Suprapubic skin (tissue), 4 donors: ENCODE measurements at places on chromosomes 1 and 21.

DNA sequence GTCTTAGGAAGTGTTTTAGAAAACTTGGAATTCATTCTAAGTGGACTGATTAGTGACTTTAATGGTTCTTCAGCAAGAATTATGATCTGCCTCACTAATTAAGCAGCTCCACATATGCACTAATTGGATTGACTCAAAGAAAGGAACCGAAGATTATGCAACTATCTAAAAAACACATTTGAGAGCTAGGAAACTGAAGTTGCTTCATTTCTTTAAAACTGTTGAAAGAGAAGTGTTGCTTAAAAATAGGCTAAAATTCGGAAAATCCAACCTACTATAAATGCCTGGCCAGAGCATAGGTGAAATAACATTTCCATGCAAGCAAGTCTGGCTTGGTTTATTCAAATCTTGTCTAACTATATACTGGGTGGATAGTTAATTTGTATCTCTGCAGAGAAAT is 502.9 kb upstream of the ZRANB2 start:
- no peak for DNase-seq

- DNase-seq: no peak
These were observed 209.9 kb upstream of the CSF3R start for GRCh38 chr1:36692465-36693160.

DNA sequence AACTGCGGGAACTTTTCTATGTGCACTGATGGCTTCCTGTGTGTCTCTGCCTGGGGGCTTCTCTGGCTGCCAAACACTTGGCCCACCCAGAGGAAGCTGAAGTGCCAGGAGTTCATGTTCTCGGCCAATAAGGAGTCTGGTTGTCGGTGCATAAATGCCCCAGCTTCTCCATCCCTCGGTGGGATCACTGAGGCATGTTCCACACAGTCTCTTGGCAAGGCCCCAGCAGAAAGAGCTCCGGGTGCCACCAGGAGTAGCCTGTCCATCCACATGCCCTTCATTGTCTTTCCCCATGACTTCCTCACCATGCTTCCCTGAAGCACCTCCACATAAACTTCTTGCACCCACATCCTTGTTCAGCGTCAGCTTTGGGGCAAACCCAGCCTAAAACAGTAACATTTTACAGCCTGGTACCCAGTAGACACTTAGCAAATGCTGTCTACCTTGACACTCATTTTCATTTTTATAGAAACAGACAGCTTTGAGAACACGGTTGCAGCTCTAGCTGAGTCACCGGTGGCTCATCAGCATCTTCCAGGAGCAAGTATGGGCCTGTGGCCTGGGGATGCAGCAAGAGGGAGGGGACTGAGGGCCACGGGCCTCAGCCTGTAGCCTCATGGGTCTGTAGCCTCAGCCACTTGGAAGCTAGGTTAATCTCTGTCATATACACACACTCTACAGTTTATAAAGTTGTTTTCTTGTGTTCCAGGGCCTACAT is 14.8 kb upstream of the CDCP2 start:
- DNase-seq: no peak

DNA sequence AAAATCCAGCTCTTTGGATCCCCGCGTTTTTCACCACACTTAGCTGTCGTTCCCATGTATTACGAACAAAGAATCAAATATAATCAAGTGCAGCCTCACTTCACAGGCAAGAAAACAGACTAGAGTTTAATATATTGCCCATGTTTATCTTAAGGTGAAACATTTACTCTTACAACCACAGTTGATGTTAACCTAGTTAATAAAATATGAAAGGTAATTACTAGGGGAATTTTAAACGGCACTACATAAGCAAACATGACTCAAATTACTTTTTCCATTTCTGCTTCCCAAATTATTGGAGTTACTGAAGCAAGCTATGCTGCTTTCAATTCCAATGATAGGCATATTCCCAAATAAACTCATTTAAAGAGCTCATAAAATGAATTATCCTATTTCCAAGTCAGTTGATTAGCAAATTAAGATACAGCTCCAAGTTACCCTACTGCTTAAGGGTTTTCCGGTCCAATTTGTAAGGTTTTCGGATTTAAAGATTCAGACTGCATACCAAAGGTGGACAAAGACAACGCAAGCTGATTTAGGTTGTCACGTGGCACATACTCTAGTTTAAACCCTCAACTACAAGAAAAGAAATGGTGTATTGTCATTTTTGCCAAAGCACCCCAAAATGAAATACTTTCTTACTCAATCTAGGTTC is 5.9 kb downstream of the COX20 start:
- DNase-seq: no peak

DNA sequence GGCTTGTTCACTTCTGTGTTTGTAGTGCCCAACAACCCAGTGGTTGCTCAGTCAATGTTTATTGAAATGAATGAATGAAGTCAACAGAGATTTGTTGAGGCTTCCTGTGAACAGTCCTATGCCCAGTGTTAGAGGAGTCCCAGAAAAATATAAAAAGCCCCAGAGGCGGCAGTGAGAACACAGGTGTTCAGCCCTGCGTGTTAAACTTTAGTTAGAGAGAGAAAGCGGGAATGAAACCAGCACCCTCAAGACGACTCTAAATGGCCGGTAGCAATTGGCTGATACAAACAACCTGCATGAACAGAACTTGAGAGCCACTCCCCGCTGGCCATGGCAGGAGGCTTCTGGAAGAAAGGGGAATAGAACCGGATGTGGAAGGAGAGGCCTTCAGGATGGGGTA is 22.6 kb downstream of the TMEM51 start:
- no peak for DNase-seq

DNA sequence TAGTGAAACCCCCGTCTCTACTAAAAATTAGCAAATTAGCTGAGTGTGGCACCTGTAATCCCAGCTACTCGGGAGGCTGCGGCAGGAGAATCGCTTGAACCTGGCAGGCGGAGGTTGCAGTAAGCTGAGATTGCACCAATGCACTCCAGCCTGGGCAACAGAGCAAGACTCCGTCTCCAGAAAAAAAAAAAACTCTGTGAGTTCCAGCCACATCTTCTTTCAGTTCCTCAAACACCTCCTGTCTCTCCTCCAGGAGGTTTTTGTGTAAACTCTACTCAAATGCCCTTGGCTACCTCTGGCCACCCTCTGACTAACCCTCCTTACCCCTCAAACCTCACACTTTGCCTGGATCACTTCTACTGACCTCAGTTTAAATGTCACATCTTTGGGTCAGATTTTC is 38.1 kb downstream of the RCSD1 start:
- no peak for DNase-seq

DNA sequence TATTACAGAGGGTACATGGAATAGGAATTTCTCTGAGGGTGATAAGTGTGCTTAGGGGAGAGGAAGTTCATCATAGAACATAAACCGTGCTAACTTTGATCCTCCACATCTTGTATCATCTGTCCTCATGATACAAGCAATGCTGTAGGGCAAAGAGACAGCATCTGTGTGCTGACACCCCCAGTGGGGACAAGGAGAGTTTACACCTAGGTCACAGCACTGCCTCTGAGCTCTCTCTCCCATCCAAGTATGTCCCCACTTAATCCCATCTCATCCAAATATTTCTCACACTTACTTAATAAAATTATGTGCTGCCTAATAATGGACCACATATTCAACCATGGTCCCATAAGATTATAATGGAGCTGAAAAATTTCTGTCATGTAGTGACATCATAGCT is 4.3 kb upstream of the TEDDM1 start:
- no peak for DNase-seq

- DNase-seq: no peak
These were observed 1.6 kb upstream of the ENO1 start for GRCh38 chr1:8879922-8880676.

DNA sequence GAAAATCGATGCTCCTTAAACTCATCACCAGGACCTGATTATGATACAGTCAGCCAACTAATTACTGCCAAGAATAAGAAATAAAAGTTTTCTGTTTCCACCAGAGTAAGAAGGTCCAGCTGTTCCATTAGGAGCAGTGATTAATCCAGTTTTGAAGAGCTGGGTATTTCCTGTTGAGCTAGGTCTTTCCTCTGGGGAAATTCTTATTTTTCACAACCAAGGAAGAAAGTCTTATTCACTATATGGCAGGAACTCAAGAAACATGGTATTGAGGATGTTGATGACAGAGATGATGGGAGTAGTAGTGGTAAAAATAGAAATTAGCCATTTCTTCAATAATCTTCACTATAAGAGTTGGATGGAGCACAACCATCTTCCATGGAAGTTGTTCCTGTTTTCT is 374.6 kb upstream of the RUNX1 start:
- DNase-seq: no peak

DNA sequence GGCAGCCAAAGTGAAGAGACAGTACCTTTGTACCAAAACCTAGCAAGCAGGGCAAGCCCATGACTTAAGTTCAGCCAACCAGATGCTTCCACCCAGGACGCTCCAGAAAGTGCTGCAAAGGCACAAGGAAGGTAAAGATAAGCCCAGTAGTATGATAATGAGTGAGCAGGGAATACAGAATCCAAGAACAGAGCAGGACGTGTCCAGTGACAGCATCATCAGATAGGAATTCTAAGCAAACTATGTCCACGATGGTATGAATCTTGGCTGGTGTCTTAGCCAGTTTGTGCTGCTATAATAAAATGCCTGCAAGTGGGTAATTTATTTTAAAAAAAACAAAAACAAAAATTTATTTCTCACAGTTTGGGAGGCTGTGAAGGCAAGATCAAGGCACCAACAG is 13.6 kb downstream of the GJA4 start:
- no peak for DNase-seq

GRCh38 chr1:150268340-150268704 is 494 bp downstream of the APH1A start:
- DNase-seq: no peak

DNA sequence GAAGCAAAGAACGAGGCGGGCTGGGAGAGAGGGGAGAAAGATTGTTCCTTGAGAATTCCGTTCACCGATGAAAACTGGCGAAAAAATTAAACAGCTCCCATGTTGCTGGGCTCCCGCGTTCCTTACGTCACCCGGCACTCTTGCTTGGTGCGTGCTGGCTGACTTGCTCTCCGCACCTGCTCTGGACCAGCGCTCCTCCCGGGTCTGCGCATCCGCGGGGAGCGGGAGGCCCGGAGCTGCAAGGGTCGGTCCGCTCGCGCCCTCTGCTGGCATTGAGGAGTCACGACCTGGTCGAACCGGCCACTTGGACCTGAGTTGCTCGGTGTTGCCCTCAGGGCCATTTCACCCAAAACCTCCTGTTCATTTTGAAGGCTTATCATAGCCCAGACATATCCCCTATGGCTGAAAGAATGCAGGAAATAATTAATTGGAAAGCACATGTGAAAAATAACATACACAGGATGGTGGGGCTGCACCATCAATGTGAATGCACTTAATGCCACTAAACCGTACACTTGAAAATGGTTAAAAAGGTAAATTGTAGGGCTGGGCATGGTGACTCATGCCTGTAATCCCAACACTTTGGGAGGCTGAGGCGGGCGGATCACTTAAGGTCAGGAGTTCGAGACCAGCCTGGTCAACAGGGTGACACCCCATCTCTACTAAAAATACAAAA is 98.9 kb upstream of the BACE2 start:
- peak; percentile 80 for DNase-seq

DNA sequence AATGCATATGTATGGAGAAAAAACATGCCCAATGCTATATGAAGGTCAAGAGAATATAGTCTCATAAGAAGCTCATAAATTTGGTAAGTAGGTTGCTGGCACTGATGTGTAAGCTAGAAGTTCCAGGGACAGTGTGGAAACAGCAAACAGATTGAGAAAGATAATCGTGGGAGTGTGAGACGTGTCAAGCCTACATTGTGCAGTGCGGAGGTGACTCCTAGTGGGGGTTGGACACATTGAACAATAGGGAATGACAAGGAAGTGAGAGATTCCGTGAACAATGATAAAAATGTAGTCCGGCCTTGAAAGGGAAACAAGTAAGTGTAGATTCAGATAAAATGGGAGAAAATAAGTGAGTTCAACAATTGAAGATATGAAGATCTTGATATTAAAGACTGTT is 788.4 kb upstream of the PRMT6 start:
- DNase-seq: no peak

DNA sequence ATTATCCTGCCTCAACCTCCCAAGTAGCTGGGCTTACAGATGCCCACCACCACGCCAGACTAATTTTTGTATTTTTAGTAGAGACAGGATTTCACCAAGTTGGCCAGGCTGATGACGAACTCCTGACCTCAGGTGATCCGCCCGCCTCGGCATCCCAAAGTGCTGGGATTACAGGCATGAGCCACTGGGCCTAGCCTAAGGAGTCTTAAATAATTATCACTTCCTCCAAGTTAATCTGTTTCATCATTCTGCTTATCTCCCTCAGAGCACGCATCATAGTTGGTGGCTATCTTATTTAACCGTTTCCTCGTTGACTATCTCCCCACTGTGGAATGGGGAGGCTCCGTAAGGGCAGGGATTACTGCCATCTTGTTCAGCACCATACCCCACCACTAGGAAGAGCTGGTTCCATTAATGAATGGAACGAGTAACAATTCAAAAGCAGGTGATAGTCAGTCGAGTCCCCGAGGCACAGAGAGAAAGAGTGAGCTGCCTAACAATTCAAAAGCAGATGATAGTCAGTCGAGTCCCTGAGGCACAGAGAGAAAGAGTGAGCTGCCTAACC is 52.7 kb downstream of the GLUL start:
- no peak for DNase-seq

DNA sequence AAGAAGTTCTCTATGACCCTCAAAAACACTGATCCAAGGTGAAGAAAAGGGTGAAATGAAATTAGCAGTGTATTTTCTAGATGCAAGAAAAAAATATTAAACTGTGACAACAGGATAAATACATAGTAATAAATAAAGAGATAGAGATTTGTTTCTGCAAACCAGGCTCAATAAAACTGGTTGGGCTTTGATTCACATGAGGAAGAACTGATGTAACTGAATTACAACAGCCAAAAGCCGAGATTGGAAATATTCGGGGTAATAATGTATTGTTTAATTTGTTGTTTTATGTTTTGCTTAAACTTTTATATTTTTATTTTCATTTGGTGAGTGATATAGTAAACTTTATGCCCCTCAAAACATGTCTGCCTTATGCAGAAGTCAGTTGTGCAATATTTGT is 285.0 kb downstream of the BRINP3 start:
- no peak for DNase-seq

GRCh38 chr1:88204111-88204510 is 480.0 kb upstream of the PKN2 start:
- no peak for DNase-seq

DNA sequence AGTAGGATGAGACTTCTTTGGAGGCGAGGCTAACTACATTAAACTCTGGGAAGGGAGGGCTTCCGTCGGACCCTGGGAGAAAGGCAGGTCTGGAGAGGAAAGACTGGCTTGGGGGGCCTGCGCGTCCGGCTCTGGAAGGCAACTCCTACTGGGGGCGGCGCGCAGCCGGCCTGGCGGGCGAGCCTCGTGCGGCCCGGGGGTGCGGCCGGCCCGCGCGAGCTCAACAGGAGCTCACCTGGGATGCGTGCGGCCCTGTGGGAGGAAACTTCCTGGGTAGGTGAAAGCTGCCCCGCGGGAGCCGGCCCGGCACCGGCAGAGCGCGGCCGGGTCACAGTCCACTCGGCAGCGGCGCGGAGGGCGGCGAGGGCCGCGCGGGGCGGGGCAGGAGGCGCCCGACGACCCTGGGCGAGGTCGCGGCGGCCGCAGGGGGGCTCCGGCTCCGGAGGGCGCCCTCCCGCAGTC is 449 bp downstream of the EPS15 start:
- DNase-seq: peak; percentile 85

GRCh38 chr1:191620883-191621282 is 537.4 kb upstream of the RGS18 start:
- DNase-seq: no peak
